NCI-H1105 (cell line): ENCODE measurements at places on chromosomes 12 and 14.

- peak; percentile 83 for DNase-seq
Measured at GRCh38 chr12:132560614-132561426, 49.6 kb downstream of the LRCOL1 start.

DNA sequence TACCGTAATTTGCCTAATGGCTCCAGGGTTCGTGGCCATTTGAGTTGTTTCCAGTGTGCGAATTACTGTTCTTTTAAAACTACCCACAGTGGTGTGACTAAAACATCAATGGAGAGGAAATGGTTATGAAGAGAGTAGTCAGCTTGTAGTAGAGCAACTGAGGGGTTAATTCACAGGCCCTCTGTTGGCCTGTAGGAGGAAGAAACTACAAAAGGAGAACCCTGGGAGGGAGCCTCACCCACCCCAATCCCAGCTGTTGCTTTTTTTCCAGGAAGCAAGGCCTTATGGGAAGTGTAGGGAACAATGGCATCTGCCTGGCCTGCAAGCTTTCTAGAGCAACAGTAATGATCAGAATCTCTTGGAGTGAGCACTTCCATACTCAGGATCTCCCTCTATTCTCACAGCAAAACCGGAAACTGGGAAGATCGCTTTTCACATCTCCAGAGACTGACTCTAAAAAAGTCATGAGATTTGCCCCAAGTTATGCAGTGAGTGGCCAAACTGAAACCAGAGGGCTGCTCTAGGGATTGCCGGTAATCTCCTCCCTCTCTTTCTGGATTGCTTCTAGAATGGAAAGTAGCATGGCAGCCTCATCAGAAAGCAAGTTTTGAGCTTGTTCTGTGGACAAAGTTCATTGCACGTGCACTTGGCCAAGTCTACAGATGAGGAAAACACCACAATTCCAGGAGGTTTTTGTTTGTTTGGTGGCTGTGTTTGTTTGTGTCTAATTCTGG lies 125.3 kb upstream of the PWP1 start:
- DNase-seq = no peak

DNA sequence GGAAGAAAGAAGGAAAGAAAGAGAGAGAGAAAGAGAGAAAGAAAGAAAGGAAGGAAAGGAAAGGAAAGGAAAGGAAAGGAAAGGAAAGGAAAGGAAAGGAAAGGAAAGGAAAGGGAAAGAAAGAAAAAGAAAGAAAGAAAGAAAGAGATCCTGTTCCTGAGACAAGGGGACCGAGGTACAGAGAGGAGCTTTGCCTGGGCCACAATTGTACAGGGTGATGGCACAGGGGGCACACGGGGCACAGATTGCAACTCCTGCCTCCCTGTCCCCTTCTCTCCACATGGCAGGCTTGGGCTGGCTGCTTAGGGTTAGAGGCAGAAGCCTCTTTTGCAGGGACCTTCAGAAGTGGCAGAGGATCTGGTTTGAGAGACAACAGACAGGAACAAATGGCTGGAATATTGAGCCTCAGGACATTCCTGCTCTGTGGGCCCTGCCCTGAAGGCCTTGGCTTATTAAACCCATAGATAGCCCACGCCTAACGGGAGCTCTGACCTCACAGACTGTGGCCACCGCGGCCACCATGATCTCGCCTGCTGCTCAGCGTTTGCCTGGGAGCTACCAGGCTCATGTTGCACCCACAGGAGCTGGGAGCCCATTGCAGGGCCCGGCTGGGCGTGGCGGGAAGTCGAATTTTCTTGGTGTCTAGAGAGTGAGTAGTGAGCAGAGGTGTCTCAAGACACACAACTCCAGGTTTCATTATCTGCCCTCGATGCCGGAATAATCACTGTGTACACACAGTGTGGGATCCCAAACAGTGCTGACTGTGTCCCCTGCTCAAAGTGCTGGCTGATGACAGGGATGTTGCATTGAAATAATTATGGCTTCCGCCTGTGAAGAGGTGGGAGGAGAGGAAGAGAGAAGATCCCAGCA lies 147.9 kb upstream of the NCOR2 start:
- no peak for DNase-seq

- DNase-seq = no peak
Measured at GRCh38 chr12:3040663-3041544, 36.3 kb upstream of the TSPAN9 start.

DNA sequence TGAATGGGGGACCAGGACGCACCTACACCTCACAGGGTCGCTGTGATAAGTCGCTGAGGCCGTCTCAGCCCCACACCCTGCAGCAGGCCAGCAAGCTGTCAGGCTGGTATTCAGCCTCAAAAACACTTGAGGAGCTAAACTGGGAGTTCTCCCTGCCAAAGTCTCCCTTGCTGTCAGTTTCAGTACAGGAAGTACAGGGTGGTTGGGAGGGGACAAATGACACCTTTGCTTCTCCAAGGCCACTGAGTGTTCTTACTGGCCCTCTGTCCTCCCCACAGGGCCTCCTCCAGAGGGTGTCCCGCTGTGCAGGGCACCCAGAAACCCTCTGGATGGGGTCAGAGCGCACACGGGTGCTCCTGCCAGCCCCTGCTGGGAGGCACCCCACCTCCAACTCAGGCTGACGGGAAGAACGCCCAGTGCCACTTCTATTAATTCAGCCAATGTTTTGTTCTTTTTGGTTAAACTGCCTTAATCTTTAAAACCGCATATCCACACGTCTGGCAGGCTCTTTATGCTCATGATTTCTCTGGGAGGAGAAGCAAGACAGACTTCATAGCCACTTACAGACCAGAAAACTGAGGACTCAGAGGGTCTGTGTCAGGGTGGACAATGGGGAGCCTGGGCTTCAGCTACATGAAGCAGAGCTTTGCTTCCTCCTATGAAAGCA lies 75.9 kb downstream of the ITPK1 start:
- no peak for DNase-seq

- DNase-seq = peak; percentile 12
Measured at GRCh38 chr14:52551696-52552062, 626 bp downstream of the TXNDC16 start.

DNA sequence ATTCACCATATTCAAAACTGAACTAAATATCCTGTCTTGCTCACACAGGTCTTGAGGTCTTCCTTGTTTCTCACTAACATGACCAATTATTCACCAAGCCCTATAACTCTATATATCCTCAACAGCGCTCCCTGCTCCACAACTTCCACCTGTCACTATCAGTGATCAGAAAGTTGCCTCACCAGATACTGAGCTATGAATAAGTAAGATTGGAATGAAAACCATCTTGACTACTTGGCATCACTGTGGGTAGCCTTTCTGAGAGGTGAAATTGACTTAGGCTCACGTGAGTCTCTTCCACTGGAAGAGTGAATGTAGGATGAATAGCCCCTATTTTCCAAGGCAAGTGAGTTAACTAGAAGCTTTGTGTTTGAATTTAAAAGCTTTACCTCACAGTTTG lies 167.1 kb downstream of the PIK3C2G start:
- no peak for DNase-seq

- DNase-seq = no peak
Measured at GRCh38 chr12:71973687-71974086, 35.0 kb downstream of the TPH2 start.

DNA sequence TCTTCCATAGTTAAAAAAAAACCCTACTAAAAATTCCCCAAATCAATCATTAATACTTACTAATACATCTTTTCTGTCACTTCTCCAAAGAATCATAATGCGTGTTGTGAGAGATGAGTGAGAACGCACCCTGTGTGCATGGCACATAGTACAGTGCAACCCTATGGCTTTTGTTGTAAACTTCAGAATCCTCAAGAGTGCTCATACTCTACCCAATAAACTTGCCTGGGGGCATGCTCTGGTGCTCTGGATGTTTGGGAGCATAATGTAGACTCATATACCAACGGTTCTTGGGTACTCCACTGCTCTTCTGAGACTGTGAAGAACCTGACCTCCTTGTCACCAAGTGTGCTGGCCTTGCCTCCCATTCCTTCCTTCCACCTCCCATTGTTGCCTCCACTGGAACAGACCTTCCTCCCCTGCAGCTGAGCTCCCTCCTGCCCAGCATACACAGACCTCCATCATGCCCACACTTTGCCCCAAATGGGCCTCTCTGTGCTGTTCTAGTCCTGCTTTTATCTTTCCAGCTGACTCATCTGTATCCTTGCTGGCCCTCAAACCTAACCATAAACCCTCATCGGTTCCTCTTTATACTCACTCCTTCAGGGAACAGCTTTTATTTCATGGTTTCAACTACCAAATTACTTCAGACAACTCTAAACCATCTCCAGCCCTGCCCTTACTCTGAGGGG lies 8.9 kb downstream of the DCP1B start:
- no peak for DNase-seq

DNA sequence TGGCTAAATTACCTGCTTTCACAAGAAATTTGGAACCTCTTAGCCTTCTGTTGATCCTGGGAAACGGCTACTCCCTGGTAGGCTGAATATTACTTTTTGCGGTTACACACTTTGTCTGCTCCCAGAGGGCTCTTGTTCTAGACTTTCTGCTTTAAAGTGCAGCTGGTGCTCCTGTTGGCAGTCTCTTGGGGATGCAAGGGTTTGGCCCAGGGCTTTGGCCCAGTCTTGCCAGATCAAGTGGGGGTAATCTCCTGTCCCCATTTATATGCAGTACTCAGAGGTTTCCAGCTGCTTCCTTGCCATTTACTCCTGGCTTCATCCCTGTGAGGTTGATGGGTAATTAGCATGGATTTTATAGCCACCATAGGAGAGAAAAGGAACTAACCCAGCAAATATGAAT lies 558.2 kb upstream of the MIS18BP1 start:
- peak; percentile 46 for DNase-seq

DNA sequence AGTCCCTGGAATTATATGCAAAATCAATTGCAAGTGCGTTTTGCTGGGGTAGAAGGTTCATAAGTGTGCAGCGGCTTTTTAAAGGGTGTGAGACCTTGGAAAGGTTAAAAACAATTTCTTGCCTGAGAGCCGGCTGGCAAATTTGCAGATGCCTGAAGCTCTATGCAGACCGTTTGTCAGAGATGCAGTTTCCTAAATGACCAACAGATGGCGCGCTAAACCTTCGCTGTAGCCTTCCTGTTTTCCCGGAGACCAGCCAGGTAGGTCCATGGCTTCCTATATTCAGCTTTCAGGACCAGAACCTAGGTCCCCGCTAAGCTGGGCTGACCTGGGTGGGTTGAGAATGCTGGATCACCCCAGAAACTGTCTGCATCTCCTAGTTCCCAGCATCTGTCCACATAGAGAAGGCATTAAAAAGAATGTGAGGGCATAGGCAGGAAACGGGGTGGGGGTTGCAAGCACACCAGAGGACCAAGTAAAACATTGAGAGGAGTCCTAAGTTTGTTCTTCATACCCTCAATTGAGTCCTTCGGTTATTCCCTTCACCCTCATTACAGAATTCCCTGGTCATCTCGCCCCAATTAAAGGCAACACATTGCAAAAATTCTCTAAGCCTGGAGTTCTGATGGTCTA lies 5.7 kb upstream of the NOS1 start:
- DNase-seq = peak; percentile 80
